ENCODE measurements at places on chromosomes 16 and 17. TPM values are rescaled to one million over a fixed set of nuclear protein-coding genes. Genes with fewer than 3 reads are reported as not detected.

DNA sequence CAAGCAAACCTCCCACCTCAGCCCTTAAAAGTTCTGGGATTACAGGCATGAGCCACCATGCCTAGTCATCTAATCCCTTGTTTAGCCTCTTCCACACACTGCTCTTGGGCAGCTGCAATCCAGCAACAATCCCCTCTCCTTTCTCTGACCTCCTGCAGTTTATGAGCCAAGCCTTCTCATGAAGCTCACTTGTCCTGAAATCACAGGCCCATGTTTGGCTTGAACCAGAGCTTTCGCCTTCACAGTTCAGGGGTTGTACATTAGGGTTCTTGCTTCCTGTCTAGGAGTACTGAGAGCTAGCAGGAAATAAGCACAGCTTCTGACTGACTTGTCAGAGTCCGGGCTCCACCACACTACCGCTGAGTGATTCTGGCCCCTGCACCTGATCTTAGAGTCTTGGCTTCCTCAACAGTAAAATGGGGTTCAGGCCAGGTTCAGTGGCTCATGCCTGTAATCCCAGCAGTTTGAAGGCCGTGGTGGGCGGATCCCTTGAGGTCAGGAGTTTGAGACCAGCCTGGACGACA, 16.3 kb downstream of the ERAL1 start:
- no peak for DNase-seq

DNA sequence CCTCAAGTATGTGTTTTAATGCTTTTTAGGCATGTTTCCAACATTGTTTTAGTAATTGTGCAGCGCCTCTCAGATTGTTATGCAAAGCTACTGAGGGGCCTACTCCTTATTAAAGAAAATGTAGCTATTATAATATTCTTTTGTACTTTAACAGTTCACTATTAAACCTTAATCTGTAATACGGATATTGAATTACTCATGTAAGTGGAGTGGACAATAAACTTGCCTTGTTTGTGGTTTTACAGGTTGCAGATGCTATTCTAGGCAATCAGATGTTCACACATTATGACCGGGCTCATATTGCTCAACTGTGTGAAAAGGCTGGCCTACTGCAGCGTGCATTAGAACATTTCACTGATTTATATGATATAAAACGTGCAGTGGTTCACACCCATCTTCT, 41.0 kb downstream of the PTRH2 start:
- no peak for DNase-seq

The PRSS33 gene
- not detected for total RNA-seq

The CHST4 gene
- not detected for total RNA-seq
